NCI-H748 treated with DMSO at 0.1 percent for 48 hours (cell line): ENCODE measurements at places on chromosomes 16 and 17.

DNA sequence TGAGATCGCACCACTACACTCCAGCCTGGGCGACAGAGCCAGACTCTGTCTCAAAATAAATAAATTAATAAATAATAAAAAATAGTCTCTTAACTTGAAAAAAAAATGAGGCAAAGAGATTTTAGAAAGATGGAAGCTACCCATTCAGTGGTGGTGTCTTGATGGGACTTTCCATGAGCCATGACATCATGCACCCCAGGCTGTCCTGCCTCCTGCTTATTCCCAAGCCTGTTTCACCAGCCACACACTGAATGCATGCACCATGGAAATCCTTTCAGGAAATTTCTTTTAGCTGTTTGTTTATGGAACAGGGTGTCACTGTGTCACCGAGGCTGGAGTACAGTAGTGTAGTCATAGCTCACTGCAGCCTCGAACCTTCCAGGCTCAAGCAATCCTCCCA lies 8.9 kb upstream of the DLX3 start:
- no peak for DNase-seq

DNA sequence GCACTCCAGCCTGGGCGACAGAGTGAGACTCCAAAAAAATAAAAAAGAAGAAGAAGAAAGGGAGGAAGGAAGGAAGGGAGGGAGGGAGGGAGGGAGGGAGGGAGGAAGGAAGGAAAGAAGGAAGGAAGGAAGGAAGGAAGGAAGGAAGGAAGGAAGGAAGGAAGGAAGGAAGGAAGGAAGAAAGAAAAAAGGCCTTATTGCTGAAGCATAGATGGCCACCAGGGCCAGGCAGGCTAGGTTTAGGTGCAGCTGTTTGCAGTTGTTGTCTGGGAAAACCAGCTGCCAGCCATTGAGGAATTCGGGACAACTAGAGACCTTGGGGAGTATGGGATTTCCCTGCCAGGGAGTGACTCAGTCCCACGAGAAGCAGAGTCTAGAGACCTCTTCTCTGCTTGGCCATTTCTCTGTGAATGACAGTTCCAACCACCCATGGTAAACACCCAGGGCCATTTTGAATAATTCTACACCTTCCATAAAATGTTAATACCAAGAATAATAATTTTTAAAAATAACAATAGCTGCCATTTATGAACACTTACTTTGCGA lies 31.0 kb downstream of the SCNN1B start:
- no peak for DNase-seq

DNA sequence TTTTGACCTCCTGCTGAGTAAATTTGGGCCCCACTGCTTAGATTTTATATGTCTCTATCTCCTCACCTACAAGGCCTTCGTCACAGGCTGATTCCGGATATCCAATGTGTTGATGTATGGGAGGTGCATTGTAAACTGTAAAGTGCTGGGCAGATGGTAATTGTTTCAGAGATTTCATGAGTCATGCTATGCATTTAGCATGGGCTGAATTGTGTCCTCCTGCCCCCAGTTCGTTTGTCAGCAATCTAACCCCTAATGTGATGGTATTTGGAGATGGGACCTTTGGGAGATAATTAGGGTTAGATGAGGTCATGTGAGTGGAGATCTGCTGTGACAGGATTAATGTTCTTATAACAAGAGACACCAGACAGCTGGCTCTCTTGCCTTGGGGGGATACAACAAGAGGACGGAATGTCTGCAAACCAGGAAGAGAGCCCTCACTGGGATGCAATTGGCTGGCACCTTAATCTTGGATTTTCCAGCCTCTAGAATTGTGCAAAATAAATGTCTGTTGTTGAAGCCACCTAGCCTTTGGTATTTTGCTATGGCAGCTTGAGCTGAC lies 101.8 kb upstream of the NLRP1 start:
- no peak for DNase-seq

DNA sequence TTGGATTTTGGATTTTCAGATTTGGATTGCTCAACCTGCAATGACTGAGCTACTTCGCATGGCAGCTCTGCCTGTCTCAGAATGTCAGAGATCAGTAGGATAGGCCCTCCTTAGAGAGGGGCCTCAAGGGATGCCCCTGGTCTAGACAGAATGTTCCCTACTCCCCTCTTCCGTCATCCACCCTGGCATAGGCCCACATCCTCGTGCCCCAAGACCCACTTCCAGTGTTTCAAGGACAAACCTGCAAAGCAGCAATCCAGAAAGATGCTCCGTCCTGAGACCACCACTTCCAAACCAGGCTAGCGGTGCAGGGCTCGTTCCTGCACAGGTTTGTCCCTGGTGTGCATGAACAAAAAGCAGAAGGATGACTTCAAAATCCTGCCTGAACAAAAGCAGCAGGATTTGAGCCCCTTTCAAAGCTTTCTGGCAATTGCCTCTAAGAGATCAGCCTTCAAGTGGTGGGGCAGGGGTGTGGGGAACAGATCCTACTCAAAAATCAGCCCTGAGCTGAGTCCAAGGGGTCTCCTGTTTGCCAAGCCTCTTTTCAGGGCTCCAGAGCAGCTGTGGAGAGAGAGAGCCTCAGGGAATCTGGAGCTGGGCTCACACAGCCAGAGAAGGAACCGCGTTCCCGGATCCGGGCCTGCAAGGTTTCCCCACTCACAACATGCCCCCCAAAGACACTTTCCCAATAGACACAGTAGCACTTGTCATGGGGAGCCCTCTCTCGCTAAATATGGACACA lies 121.1 kb downstream of the SOCS1 start:
- DNase-seq: no peak

DNA sequence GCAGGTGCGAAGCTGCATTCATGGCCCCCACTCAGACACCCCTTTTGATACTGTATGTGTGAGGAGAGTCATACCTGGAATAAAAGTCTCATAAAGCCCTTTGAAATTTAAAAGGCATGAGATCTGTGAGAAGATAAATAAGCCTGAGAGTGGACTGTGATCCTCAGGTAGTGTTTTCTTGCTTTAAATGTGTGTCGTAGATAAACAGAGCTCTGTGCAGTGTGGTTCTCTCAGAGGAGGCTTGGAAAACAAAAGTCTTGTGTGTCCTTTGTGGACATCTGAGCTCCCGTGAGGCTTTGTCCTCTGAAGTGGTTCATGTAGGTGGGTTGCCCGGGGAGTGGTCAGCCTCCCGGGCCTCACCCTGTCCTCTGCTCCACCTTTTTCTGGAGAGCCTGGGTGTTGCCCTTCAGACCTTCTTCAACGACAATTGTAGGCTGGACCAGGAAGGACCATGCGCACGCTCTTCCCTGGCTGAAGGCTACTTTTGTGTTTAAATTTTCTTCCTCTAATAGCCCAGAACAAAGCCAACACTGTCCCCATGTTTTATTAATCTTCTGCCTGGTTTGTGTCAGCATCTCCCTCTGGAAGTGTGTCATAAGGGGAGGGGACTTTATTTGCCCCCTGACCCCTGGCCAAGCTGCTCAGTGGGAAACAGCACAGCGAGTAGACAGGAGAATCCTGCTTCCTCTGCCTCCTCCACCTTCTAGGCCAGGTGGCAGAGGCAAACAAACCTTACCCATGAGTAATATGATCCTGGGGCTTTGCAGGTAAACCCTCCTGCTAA lies 151.2 kb downstream of the MSI2 start:
- DNase-seq: peak; percentile 93

DNA sequence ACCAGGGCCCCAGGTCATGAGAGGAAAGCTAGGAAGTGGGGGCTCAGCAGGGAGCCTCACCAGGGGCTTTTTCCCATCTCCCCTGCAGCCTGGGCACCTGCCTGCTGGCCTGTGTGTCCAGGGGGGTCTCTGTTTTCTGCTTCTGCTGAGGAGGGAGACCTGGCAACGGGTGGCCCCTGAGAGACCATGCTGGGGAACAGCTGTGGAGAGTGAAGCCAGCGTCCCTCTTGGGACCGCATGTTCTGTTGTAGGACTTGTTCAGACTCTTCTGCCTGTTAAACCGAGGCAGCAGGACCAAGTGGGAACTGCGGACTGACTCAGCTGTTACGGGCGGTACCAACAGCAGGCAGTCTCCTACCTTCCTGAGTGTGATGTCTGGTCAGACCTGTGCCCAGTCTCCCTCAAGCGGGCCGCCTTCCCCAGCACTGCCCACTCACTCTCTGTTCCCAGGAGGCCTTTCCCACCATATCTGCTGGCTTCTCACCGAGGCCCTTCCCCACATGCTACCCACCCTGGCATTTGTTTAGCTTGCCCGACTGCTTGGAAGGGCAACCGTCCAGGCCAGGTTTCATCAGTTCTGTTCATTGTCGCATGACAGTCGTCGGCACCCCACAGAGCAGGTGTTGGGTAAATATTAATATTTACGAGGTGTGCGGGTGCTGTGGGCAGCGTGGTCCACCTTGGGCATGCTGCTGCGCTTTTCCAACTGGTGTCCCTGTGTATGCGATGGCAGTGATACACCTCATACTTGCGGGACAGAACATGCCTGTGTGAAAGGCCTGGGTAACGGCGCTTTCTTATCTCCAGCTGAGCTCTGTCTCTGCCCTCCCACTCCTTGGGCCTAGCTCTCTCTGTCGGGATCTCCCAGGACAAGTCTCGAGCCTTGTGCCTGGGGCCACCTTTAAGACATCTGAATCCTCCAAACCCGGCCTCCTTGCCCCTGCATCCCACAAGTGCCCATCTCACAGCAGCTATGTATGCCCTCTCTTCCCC lies 69.4 kb downstream of the MPRIP start:
- DNase-seq: no peak

DNA sequence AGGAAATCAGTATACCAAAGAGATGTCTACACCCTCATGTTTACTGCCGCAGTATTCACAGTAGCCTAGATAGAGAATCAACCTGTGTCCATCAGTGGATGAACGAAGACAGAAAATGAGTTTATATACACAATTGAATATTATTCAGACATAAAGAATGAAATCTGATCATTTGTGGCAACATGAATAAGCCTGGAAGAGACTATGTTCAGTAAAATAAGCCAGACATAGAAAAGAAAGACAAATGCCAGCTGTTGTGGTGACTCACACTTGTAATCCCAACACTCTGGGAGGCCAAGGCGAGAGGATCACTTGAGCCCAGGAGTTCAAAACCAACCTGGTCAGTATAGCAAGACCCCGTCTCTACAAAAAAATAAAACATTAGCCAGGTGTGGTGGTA lies 16.1 kb downstream of the NUDT16L1 start:
- no peak for DNase-seq

DNA sequence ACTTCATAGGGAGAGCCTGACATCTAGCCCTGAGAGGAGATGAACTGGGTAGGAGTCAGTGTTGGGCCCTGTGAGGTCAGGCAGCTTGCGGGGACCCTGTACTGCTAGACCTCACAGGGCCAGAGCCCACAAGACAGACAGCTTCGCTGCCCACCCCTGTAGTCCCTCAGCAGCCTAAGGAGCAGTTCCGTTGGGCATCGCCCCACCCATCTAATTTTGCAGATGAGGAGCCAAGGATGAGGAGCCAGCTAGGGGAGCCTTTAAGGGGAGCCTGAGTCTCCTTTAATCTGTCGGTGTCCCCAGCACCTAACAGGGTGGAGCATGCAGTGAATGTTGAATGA lies 755 bp upstream of the TUFM start:
- no peak for DNase-seq

DNA sequence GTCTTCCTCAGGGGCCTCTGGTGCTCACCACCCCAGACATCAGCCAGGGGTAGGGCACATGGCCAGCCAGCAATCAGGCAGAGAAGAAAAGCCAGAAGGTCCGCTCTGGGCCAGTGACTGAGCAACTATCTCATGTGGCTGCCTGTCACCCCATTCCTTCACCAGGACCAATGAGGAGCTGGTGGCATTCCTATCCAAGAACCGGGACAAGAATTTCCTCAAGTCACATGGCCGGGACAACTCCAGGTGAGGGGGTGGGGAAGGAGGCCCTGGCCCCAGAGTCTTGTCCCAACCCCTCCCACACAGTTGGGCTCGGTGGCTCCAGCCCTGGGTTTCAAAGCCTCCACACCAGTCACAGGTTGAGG lies 9.4 kb downstream of the XYLT2 start:
- DNase-seq: no peak

- no peak for DNase-seq
Observed at GRCh38 chr17:67576471-67577115, 141.1 kb upstream of the NOL11 start.

DNA sequence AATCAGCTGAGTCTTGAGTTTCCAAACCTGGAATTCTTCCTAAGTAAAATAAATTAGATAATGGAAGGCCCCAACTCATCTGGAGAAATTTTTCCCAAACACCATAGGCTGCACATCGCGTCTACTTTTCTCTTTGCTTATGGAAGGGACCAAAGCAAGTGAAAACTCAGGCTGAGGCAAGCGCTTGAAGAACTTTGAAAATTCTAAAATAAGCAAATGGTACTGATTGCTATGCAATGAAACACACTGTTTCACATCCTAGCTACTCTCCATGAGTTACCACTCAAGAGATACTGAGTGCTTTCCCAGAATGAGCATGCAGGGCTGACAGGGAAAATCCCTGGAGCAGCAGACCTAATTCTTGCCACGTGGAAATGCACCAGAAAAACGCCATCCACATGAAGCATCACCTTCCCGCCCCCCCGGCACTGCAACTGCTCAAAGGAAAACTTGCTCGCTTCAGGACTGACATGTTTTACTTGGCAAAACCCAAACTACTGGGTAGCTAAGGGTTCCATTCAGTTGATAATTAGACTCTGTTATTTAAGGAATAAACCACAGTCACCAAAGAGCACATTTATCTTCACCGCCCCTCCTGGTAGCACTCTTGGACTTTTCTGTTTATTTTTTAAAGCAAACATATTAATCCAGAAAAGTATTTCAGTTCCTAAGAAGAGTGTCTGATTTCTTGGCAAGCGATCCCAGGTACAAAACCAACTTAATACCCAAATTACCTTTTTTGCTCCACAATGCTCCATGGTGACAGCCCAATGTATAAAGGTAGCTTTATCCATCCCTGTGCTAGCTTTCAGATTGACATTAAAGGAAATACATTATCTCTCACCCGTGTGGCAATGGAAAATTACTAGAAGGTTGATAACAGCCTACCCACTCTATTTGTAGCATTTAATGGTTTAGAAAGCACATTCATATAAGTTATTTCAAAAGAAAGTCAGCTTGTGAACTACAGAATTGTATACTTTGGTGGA lies 62.5 kb downstream of the WDR59 start:
- DNase-seq: no peak

- no peak for DNase-seq
Observed at GRCh38 chr16:17657045-17657444, 186.3 kb upstream of the XYLT1 start.
